ENCODE measurements at places on chromosomes 5 and 9.

DNA sequence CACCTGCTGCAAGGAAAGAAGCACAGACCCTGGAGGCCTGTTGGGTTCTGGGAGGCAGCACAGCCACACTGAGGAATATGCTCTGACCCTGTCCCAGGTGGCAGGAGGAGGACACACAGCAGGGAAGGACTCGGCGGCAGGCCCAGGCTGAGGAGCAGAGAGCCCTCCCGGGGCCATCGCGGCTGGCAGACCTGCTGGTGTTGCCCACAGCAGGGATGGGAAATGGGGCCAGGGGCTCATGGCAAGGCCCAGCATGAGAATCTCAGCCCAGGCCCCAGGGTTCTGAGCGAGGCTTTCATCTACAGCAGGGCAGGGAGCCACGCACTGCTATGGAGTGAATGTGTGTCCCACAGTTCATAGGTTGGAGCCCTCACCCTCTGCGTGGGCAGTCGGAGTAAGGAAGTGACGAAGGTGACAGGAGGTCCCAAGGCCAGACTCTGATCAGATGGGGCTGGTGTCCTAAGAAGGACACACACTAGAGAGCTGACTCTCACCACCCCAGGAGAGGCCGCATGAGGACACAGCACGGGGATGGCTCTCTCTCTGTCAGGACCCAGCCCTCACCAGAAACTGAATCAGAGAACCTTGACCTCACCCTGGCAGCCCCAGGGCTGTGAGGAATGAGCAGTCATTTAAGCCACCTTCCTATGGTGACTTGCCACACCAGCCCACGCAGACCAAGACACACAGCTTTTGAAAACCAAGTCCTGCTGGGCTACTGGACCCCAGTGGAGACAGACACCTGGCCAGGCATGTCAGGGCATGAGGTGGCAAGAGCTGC lies 10.3 kb upstream of the GPSM1 start:
- no peak for DNase-seq

- DNase-seq = no peak
These were observed 159.6 kb upstream of the ALDH1B1 start for GRCh38 chr9:38232895-38233294.

DNA sequence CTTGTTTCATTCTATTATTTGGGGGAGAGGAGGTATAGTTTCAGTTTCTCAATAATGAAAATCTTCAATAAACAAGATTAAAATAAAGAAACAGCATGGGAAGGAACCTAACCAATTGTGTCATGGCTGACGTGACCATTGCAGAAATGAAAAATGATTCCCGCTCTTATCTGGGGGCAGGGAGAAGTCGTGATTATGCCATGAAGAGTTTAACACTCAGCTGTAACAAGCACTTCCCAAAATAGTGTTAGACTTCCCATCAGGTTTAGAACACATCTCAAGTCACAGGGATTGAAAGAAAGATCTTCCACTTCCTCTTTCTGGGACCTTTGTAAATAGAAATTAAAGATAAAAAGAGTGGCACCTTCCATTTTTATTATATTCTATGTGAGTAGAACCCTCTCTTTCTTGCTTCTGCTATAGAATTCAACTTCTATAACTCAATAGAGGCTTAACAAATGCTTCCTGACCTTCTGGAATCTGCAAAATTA lies 122.2 kb downstream of the TRPM6 start:
- DNase-seq = no peak

DNA sequence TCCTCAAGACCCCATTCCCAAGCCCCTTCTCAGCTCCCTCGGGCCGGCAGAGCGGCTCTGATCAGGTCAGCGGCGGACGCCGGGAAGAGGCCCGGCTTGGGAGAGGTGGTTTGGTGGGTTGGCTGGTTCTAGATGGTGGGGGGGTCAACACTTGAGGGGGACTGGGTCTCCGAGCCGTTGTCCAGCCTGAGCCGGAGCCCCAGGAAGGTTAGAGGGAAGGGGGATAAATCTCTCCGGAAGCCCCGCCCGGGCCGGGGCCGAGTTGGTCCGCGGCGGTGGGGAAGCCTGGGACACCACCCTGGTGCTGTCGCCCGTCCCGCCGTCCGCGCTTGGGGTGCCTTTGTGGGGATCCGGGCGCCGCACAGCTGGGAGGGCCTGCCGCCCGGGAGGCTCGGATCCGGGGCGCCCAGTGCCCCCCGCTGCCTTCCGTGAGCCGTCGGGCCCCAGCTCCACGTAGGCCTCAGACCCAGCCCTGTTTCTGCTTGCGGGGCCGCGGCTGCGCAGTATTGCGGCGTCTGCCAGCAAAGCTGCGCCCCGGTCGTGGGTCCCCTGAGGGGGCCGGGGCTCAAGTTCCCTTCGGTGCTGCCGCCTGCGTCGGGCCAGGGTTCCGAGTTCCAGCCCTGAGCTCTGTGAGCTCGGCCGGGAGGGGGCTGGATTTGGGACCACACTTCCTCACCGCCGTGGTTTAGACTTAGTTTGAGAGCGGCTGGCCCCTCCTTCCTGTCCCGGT lies 542 bp upstream of the TRIM52 start:
- DNase-seq = peak; percentile 75

GRCh38 chr9:74953235-74953751 lies 581 bp upstream of the C9orf40 start:
- no peak for DNase-seq

DNA sequence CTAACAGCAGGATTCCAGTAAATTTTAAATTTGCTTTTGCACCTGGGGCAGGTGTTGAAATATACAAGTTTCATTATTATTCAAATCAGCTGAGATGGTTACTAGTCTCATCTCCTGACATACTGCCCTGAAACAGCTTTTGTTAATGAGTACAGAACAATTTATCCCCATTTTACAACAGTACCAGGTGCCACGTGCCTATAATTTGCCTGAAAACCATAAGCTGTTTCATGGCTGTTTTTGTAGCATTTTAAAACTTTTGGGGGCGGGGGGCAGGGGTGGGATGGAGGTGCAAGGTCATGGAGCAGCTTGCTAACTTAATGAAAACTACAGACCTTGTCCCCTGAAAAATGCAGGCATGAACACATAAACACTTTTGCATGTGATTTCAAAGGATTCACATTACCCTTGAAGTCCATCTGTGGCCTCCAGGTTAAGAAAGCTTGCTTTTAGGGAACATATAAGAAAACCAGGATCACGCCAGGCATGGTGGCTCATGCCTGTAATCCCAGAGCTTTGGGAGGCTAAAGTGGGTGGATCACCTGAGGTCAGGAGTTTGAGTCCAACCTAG lies 42.1 kb downstream of the TIMD4 start:
- DNase-seq = no peak

DNA sequence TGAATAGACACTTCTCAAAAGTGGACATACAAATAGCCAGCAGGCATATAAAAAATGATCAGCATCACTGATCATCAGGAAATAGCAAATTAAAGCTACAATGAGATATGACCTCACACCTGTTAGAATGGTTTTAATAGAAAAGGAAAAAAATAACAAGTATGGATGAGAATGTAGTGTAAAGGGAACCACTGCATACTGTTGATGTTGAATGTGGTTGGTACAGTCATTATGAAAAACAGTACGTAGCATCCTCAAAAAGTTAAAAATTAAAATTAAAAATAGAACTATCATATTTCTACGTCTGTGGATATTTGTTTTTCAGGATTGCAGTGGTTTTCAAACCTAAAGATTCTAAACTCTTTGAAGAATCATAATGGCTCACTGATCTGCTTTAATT lies 215.1 kb upstream of the NREP start:
- DNase-seq = no peak

DNA sequence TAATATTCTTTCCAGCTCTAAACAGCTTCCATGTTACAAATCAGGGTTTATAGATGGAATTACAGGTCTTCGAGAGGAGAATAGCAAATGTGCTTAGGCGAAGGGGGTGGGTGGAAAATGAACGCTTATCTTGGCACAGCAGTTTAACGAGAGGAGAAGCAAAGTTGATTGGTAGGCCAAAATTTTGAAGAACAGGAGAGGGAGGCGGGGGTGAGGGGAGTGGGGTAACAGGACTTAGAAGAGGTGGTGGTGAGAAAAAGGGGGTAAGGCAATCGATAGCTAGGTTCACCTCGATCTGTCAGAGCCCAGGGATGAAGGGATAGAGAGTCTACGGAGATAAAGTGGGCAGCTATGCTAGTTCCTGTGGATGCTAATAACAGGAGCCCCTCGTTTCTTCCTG lies 764 bp downstream of the ANKRA2 start:
- DNase-seq = no peak

GRCh38 chr5:145117285-145117684 lies 717.9 kb downstream of the PRELID2 start:
- no peak for DNase-seq

GRCh38 chr9:905906-906305 lies 64.4 kb downstream of the DMRT1 start:
- no peak for DNase-seq

DNA sequence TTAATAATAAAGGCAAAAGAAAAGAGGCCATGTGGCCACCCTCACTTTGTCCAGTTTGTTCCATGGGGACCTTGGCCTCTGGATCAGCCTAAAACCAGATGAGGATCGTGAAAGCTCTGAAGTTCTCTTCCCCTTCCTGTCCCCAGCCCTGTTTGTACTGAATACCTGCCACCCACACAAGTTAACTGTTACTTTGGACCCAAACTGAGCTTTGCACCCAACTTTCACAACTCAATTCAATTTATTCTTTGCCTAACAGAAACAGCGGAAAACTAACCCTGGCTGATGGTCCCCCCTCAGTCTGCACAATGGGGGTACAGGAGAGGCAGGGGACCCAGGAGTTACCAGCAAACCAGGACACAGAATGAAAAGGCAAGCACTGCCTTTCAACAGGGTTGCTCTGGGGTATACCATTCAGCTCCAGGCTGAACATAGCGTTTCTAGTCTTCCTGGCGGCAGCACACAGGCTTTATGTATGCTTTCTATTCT lies 28.2 kb downstream of the ABCA1 start:
- DNase-seq = no peak

- no peak for DNase-seq
These were observed 119.5 kb upstream of the TRPC7 start for GRCh38 chr5:136484808-136485325.

- DNase-seq = no peak
These were observed 114.2 kb downstream of the FEM1C start for GRCh38 chr5:115430374-115430773.

- no peak for DNase-seq
These were observed 5.5 kb upstream of the PSAT1 start for GRCh38 chr9:78291240-78291925.

DNA sequence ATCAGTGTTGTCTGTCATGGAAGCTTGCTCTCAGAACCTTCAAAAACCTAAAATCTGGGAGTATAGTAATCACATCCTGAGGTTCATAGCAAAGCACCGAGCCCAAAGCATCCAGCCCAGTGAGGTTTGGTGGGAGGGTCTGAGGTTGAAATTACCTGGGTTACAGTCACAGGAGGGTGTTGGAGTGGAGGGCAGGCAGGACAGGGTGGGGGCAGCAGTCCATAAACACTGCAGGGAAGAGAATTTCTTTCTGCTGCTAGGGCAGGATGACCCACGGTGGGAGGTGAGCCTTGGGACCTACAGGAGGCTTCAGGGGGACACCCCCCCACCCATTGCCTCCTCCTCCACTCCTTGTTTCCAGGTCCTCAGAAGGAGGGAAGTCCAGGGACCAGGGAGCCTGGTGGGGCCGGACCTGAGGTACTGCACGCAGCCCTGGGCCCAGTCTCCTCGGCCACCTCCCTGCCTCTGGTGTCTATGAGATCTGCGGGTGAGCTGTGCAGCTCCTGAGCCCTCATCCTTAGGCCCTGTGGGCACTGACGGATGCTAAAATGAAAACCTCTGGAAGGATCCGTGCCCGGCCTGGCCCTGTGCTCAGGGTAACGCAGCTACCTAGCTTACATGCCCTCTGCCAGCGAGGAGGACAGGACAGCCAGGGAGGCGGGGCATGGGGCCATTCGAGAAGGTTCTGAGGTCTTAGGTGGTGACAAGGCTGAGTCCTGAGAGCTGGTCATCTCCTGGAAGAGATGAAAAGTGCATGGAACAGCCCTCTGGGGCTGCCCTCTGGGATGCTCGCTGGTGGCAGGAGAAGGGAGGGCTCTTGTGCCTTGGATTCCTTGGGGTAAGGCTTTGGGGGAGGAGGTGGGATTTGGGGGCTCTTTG lies 1.8 kb upstream of the ADCY2 start:
- DNase-seq = no peak

GRCh38 chr9:135228983-135229625 lies 141.6 kb downstream of the OLFM1 start:
- DNase-seq = no peak

DNA sequence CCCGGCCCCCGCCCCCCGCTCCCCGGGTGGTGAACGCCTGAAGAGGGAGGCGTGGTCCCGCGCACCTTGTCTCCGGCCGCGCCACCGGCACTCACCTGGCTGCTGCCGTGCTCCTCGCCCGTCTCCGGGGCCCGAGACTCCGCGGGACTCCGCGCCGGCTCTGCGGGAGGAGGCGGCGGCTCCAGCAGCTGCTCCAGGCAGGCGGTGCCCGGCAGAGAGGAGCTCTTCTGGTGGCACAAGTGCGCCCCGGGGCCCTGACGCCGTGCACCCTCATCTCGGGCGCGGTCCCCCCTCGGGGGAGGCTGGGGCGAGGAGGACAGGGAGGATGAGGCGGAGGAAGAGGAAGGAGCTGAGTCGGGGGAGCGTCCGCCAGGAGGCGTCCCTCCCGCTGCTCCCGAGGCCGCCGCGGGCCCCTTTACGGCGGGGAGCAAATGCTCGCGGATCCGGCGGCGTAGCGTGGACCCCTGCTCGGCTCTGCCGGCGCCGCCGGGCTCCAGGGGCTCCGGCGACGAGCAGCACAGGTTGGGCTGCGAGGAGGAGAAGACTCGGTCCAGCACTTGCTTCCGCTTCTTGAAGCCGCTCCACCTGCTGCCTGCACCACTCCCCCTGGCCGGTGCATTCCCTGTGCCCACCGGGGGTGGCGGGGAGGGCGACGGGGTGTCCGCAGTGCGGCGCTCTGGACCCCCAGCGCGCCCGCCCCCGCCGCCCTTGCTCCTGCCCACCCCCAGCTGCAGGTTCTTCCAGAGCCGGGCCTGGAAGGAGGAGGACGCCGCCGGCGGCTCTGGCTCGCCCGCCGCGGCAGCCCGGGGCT lies 928 bp downstream of the MCTP1 start:
- peak; percentile 21 for DNase-seq

DNA sequence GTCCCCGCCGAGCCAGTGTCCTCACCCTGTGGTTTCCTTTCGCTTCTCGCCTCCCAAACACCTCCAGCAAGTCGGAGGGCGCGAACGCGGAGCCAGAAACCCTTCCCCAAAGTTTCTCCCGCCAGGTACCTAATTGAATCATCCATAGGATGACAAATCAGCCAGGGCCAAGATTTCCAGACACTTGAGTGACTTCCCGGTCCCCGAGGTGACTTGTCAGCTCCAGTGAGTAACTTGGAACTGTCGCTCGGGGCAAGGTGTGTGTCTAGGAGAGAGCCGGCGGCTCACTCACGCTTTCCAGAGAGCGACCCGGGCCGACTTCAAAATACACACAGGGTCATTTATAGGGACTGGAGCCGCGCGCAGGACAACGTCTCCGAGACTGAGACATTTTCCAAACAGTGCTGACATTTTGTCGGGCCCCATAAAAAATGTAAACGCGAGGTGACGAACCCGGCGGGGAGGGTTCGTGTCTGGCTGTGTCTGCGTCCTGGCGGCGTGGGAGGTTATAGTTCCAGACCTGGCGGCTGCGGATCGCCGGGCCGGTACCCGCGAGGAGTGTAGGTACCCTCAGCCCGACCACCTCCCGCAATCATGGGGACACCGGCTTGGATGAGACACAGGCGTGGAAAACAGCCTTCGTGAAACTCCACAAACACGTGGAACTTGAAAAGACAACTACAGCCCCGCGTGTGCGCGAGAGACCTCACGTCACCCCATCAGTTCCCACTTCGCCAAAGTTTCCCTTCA lies 1.4 kb downstream of the GLIS3 start:
- peak; percentile 36 for DNase-seq
